Prostate gland (tissue), 2 donors: ENCODE measurements at places on chromosomes 2 and 18. TPM values are rescaled to one million over a fixed set of nuclear protein-coding genes. Genes with fewer than 3 reads are reported as not detected.

DNA sequence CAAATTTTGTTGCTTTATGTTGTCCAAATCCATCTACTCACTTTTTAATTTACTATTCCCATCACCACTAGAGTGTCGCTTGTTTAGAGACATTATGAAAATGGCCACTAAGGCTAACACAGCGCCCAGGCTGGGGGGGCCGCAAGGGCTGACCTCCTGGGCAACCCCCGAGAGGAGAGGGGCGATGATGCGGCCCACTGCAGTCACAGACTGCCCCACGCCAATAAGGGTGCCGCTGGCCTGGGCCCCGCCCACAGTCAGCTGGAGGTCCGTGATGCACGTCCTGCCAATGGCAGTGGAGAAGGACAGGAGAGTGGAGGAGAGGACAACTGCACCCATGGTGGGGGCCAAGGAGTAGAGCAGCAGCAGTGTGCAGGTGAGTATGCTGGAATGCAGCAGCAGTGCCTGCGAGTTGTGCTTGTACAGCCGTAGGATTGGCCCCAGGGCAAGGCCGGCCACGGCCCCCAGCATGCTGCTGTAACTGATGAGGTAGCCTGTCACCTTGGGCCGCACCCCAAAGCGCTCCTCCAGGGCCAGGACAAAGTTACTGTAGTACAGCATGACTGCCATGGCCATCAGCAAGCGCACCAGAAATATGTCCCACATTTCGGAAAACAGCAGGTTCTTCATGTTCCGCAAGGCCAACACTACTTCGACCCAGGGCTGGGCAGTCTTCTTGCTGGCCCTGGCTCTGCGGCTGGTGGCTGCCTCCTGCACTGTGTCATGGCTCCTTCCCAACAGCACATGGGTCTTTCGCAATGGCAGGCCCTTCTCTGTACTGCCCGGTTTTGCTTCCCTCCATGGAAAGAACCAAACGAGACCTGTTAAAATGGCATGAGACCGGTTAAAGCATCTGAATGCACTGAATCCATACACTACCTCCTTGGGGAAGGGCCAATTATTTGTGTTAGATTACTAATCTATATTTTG lies 43.2 kb upstream of the TMEM182 start:
- DNase-seq: no peak

DNA sequence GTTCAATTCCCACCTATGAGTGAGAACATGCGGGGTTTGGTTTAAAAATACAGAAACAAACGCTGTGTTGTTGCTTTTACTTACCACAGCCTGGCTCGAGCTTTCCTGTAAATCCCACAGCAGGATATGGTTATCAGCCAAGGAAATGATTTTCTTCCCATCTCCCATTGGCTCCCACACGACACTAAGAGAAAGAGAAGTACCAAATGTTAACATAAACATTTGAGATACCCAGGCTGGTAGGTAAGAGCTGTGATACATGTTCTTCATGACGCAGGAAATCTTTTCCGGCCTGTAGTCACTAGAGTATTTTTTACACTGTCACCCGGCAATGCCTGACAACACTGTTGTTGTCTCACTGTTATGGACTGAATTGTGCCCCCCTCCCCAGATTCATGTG lies 163.6 kb downstream of the EIPR1 start:
- DNase-seq: no peak

GRCh38 chr18:54878159-54878622 lies 49.9 kb downstream of the RAB27B start:
- no peak for DNase-seq

- no peak for DNase-seq
These were observed 113.1 kb upstream of the RAB12 start for GRCh38 chr18:8496186-8496585.

GRCh38 chr2:168340931-168341330 lies 93.5 kb upstream of the STK39 start:
- no peak for DNase-seq

DNA sequence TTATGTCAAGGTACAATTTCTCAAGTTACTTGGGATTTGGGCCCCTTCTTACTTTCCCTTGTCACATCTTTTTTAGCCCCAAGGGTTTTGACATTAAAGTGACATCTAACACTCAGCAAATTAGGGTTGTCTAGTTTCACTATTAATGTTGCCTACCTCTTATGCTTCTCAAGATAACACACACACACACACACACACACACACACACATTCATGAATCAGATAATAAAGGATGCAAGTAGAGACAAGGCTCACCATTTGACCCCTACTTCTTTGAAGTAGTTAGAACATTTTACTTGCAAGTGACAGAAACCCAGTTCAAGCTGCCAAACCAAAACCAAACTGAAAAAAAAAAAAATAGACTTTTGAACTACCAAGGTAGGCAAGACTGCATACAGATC lies 138.8 kb downstream of the TRIB2 start:
- DNase-seq: no peak

DNA sequence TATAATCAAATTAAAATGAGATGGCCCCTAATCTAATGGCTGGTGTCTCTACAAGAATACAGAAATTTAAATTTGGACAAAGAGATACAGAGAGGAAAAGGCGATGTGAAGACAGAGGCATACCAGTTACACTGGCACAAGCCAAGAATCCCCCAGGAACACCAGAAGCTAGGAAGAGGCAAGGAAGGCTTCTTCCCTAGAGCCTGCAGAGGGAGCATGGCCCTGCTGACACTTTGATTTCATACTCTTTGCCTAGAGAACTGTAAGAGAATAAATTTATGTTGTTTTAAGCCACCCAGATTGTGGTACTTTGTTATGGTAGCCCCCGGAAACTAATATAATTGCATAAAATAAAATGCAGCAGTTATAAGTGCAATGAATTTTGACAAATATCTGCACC lies 671.4 kb downstream of the MBD2 start:
- no peak for DNase-seq

- no peak for DNase-seq
These were observed 10.7 kb downstream of the RBM43 start for GRCh38 chr2:151251012-151251411.

- no peak for DNase-seq
These were observed 59.0 kb downstream of the SEPTIN10 start for GRCh38 chr2:109554758-109555157.

- no peak for DNase-seq
These were observed 16.9 kb upstream of the RGPD4 start for GRCh38 chr2:107809835-107810234.

DNA sequence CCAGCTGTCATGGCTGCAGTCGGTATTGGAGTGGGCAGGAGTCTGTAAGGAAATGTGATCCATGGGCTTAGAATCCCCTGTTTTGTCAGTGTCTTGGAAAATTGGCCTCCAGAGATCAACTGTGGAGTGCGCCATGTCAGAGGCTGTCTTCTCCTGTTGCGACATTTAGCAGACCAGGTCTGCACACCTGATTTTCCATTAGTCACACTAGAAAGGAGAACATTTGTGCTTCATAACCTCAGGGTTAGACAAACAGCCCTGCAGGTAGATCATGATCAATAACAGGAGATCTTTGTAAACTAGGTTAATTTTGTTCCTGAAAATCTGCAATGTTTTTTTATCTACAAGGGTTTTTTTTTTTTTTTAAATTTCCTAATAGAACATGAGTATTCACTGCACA lies 28.0 kb downstream of the LDLRAD4 start:
- DNase-seq: no peak

- no peak for DNase-seq
These were observed 230.1 kb downstream of the GPD2 start for GRCh38 chr2:156666130-156666785.

DNA sequence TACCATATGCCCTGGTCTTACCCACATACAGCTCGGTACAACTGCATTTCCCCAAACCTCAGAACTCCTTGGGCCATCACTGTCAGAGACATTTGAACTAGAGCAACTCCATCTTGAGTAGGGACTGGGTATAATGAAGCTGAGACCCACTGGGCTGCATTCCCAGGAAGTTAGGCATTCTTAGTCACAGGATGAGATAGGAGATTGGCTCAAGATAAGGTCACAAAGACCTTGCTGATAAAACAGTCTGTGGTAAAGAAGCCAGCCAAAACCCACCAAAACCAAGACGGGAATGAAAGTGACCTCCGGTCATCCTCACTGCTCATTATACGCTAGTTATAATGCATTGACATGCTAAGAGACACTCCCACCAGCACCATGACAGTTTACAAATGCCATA lies 131.3 kb downstream of the PIK3C3 start:
- DNase-seq: no peak

- DNase-seq: peak; percentile 21
These were observed 82.5 kb upstream of the RBMS1 start for GRCh38 chr2:160576054-160576499.

DNA sequence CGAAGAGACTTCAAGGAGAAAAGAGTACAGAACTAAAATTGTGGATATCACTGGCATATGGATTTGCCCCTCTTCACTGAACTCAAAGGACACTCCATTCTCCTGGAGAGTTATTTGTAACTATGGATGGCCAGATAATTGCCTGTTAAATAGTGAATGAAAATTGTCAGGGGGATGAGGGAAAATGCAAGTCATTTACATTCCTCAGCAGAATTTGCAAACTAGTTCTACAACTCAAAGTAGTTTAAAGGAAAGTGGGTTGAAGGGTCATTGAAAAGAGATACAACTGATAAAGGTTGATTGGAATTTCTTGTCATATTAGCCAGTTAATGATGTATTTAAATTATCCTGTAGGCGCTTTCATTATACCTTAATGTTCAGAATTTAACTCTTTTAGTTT lies 266.5 kb upstream of the SPOPL start:
- no peak for DNase-seq

DNA sequence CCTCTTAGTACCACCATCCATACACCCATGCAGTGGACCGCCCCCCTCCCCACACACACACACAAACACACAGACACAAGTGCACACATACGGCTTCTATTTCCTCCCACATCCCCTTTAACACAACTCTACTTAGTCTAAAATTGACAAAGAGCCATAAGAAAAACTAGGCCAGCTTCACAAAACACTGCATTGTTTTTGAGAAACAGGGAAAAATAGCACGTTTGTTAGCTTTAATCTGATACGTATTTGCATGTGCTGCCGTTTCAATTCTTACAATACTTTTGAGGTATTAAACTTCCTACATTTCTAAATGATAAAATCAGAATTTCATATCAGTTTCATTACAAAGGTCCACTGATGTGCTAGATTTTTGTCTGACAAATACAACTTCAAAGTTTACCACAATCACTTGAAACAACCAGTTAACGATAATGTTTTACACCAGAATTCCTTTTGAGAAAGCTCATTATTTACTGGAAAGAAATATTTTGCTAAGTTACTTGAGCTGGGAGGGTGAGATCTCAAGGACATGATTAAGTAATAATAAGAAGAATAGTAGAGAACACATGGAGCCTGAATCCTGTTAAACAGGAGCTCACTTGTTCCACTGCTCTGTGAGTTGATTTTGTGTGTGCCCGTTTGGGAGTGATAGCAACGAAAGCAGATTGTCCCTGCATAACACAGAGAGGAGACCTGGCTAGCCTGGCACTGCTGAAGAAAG lies 74.5 kb downstream of the MOGAT1 start:
- DNase-seq: peak; percentile 17

GRCh38 chr18:45221363-45221762 lies 393.9 kb upstream of the SLC14A2 start:
- DNase-seq: no peak

DNA sequence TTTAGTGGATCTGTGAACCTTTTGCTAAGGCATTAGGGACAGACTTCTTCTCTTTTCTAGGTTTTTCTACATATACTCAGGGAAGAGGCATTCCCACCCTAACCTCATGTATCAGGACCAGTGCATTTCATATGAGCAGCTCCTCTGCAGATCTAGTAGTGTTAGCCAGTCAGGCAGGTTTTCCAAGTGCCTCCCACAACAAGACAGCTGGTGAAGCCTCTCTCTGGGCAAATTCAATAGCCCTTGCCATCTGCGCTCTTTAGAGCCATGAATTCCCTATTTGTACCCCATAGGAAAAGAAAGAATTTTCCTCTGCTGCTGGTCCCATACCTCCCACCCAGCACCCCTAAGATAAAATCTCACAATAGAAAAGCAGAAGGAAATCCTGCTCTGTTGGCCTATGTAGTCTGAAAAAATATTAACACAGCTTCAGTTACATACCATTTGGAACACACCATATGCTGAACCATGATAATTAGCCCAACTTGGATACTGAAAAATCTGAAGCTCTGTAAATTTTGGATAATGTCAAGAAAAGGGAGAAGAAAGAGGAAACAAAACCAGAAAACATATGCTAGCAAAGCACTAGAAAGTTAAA lies 1354.6 kb upstream of the NRXN1 start:
- DNase-seq: no peak

DNA sequence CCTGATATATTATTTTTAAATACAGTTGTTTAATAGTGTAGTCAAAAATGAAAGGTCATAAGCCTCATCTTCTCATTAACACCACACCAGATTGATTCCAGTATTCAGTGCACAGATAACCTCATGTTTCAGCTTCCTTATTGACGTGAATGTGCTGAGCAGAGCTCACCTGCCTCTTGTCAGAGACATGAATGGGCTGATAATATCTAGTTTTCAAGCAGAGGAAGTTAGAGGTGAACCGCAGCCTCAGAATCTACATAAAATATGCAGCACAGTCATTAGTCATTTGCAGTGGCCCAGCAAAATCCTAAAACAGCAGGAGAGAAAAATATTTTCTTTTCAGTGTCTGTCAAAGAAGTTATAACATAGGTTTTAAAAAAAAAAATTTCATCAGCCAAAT lies 216.2 kb downstream of the GBX2 start:
- no peak for DNase-seq

- DNase-seq: no peak
These were observed 123.6 kb downstream of the TWIST2 start for GRCh38 chr2:238971318-238972145.

- DNase-seq: peak; percentile 2
These were observed 558 bp upstream of the CYP26B1 start for GRCh38 chr2:72148003-72148836.

DNA sequence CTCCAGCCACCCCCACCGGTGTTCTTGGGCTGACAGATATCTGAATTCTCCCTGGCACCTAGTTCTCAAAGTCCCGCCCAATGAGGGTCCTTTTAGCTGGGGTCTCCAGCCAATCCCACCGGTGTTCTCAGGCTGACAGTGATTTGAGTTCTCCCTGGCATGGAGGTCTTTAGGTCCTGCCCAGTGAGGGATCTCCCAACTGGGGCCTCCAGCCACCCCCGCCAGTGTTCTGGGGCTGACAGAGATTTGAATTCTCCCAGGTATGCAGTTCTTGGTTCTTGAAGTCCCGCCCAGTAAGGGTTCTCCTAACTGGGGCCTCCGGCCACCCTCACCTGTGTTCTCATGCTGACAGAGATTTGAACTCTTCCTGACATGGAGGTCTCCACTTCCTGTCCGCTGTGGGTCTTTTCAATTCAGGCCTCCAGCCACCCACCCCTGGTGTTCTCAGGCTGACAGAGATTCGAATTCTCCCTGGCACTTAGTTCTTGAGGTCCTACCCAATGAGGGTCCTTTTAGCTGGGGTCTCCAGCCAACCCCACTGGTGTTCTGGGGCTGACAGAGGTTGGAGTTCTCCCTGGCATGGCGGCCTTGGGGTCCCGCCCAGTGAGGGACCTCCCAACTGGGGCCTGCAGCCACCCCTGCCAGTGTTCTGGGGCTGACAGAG lies 154.6 kb downstream of the ANKRD36 start:
- DNase-seq: peak; percentile 4

Gene PJVK
- 0.91 TPM for total RNA-seq

Gene RSAD2
- total RNA-seq: 8.3 TPM

Gene CYRIA
- total RNA-seq: 10.3 TPM

Gene IL36G
- not detected for total RNA-seq

Gene MEIS1
- 23.7 TPM for total RNA-seq

Gene D2HGDH
- 38.7 TPM for total RNA-seq

Gene PAIP2B
- 12.8 TPM for total RNA-seq

Gene MERTK
- total RNA-seq: 43.6 TPM

Gene NT5C1B
- total RNA-seq: not detected

Gene ALPP
- total RNA-seq: not detected

Gene ERFE
- total RNA-seq: 7.7 TPM

Gene NPAS2
- total RNA-seq: 45.8 TPM
